Activated T-cell treated with anti-CD3 and anti-CD28 coated beads, Interleukin-2, amount 50 U/mL, for 72 hours (primary cell): ENCODE measurements at places on chromosomes 2 and 18. TPM values are rescaled to one million over a fixed set of nuclear protein-coding genes. Genes with fewer than 3 reads are reported as not detected.
A peak's percentile ranks its signal among the peaks of the same experiment; 100 is the strongest.

GRCh38 chr2:101617796-101618195, 79.7 kb upstream of the MAP4K4 start:
- DNase-seq: no peak

GRCh38 chr2:62469548-62469947, 36.4 kb downstream of the TMEM17 start:
- DNase-seq: no peak

DNA sequence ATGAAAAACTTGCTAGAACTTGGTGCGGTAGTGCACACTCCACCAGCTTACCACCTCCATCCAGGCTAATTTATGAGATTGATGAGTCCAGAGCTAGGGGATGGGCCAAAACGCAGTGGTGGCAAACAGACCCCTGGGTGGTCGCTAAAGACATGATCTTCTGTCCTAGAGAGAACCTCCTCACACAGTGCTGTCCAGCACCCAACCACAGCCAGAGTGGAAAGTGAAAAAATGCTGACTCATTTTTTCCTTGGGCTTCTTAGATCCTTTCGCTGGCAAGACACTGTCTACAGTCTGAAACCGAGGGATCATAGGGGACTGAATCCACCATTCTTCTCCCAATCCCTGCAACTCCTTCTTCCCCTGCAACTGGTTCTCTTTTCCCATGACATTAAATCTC, 4.1 kb downstream of the ANTXR1 start:
- no peak for DNase-seq

DNA sequence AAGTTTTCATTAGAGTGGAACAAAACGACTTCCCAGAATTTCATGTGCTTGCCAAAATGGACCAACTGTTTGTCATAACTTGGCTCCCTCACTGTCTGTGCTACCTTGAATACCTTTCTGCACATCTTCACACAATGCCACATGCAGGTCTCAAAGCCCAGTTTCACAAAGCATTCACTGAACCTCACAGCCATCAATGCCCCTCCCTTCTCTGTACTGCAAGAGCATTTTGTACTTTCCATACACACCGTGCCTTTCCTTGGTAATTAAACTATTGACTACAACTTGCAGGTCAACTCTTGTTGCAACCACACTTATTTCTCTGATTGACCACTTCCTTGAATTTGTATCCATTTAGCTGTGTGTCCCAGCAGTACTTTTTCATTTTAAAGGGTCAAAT, 50.5 kb downstream of the PAX3 start:
- no peak for DNase-seq

DNA sequence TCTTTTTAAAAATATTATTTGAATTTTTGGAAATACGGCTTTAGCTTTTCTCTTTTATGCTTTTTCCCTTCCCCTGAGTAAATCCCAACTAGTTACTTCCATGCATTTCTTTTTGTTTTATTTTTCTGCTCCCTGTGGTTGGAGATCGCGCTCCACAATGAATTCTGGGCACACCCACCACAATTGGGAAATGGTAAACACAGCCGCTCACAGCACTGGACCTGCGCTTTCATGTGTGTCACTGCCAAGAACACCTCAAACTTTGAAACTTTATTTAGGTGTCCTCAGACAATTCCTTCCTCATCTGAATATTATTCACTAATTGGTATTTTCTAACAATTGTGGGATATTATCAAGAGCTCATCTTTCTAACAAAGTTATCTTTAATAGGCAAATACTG, 82.8 kb upstream of the TMEM18 start:
- DNase-seq: no peak

GRCh38 chr2:205765151-205765550, 82.8 kb downstream of the NRP2 start:
- no peak for DNase-seq

GRCh38 chr2:55232863-55233657, 572 bp downstream of the RPS27A start:
- peak; percentile 63 for DNase-seq

Gene EDAR
- 0.28 TPM for total RNA-seq
